Occipital lobe (tissue), 3 donors: ENCODE measurements at places on chromosomes 11 and 22.

DNA sequence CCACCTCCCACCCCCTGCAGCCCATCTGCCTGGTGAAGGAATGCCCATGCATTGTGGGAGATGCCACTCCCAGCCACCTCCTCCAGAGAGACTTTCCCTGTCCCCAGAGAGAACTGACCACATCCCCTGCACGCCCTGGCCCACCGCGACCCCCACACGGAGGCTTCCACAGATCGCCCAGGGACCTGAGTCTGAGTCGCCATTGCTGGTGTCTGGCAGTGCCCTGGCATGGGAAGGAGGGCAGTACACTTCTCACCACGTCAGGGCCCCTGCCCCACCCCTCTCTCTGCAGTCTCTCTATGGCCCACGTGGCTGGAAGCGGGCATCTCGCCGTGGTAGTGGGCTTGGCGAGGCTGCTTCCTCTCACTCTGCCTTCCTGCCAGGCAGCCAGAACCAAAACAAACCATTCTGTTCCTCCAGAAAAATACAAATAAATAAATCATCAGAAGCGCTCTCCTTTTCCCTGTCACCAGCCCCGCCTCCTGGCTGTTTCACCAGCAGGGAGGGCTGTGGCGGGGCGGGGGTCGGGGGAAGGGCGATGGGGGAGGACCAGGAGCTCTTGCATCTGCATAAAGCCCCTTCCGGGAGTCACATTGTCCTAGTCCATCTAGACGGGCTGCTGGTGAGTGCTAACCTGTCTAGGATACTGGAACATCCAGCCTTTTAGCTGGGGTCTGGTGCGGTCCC lies 20.9 kb downstream of the SHISAL1 start:
- DNase-seq, result no peak

- no peak for DNase-seq
These were observed 81.5 kb upstream of the PPARA start for GRCh38 chr22:46068593-46069491.

DNA sequence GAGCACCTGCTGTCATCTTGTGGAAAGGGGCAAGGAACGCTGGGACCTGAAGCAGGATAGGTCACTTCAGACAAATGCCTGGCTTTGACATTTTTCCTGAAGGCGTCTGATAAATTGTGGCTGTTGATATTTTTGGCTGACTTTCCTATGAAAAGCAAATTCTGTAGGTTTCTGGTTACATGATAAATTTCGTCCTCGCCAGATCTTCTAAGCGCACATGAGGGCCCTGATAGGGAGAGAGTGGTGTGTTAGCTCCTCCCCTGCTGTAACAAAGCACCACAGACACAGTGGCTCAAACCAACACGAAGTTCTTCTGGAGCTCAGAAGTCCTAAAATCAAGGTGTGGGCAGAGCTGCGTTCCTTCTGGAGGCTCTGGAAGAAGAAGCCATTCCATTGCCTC lies 19.6 kb downstream of the APOL4 start:
- DNase-seq, result no peak

DNA sequence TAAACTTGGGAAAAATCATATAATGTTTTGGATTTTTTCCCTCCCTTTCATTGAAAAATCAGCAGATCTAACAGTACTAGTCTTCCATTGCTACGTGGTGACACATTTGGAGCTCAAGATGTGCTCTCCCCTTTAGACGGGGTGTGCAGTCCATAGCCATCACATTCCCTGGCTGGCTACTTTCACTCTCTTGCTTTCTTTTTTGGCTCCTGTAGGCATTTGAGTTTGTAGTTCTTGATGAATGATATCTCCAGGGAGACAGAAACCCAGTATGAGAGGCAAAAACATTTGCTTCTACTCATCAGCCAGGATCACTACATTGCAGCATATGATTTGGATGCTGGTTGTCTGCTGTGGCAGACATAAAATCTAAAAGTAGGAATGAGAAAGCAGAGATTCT lies 12.1 kb downstream of the CCDC81 start:
- no peak for DNase-seq

GRCh38 chr11:122422682-122423081 lies 232.8 kb upstream of the UBASH3B start:
- DNase-seq, result no peak

- DNase-seq, result no peak
These were observed 34.1 kb upstream of the IL18BP start for GRCh38 chr11:71964641-71965040.

DNA sequence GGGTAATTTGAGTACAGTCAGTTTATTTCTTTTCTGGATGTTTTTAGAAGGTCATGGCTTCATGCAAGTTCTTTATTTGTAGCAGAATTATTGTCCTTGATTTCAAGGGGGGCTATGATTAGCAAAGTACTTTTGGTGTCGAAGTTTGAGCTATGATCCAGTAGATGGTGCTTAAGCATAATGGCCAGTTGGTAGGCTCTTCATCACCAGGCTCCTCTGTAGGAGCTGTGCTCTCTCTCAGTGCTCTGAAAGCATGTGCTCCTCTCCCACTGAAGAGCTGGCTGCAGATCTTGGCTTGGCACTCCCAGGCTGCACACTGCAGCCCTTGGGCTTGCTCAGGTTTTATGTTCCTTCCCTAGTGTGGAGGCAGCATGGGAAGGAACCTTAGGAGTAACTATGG lies 852.7 kb downstream of the LUZP2 start:
- DNase-seq, result no peak

GRCh38 chr11:126594921-126595367 lies 239.5 kb downstream of the ST3GAL4 start:
- no peak for DNase-seq

- no peak for DNase-seq
These were observed 27.2 kb downstream of the RPS6KA4 start for GRCh38 chr11:64385945-64386704.

- DNase-seq, result no peak
These were observed 22.4 kb upstream of the PANX2 start for GRCh38 chr22:50148166-50148500.

DNA sequence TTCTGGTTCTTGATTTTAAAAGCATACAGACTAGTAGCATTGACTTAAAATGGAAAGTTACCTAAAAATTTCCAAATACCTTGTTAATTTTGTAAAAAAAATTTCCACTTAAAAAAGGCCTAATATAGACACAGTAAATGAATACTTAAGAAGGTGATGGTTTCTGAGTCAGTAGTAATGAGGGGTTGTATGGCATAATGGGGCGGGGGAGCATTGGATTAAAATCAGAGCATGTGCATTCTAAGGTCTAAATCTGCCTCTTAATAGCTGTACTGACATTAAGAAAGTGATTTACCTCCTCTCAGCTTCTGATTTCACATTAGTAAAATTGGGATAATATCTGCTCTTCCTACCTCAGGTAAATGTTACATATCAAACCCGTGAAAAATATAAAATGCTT lies 446.5 kb downstream of the AASDHPPT start:
- DNase-seq, result no peak

DNA sequence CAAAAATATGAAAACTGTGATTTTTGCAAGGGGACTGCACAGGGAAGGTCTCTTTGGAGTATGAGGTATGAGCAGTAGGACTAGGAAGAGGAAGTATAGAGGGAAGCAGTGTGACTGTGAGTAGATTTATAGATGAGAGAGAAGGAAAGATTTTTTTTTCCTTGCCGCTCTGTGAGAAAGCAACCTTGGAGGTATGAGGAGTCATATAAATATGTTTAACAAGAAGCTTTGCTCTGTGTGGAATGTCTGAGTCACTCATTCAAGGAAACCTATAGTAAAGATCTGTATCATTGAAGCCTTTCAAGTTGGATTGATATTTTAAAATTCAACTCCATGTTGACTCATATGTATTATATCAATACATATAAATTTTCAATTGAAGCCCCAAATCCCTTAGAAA lies 26.2 kb downstream of the DNHD1 start:
- DNase-seq, result no peak

DNA sequence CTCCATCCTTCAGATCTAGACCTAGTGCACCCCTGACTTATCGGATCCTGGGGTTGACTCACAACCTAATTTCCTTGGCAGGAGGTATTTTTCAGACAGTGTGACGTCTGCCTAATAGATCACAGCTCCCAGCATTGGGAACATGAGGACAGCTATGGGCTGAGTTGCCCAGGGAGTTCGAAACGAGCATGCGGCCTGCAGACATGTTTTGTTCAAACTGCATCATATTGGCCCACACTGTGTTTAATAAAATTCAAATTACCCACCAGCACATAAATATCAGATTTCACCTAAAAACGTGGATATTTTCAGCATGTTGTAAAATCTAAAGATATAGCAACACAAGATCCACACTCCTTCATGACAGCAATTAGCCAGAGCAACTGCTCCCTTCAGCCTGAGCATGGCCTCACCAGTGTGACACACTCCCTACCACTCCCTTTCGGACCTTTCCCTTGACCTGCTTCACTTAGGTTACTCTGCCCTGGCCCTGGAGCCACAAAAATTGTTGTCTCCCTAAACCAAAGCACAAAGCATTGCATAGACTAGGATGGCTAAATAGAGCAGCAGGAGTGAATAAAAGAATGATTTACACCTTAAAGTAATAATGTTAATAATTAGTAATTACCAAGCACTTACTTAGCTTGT lies 53.6 kb upstream of the USP47 start:
- no peak for DNase-seq

- DNase-seq, result no peak
These were observed 57.9 kb downstream of the UVRAG start for GRCh38 chr11:75872887-75873416.

DNA sequence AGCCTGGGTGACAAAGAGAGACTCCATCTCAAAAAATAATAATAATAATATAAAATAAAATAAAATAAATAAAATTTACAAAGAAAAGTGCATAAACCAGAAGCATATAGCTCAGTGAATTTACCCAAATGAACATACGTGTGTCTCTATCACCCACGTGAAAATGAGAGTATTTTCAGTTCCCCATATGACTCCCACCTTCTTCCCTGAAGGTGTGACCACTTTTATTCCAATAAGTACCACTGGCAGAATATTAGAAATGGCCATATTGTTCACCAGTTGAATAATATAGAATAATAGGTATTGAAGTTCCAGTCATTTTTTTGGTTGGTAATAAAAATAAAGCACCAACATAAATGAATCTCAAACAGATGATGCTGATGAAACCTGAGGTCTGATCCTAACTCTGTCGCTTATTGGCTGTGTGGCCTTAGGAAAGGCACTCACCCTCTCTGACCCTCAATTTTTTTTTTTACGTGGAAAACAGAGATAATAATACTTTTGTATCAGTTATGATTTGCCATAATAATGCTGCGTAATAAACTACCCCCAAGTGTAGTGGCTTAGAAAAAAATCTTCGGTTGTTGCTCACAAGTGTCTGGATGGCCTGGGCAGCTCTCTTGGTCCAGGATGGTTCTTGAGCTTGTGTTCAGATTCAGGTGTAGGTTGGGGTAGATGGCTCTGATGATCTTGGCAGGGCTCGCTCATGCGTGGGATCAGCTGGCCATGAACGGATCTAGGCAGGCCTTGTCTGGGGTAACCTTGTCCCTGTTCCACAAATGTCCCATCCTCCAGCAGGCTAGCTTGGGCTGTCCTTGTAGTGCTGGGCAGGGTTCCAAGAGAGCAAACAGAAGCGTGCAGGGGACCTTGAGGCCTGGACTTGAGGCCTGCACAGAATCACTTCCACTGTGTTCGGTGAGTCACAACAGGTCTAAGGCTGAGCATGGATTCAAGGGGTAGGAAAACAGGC lies 88.1 kb downstream of the MYO18B start:
- no peak for DNase-seq
